Adipocyte (in vitro differentiated cells): ENCODE measurements at places on chromosomes 11 and 22.
A peak's percentile ranks its signal among the peaks of the same experiment; 100 is the strongest.

GRCh38 chr11:130859886-130860285 is 56.4 kb downstream of the SNX19 start:
- DNase-seq = peak; percentile 32

DNA sequence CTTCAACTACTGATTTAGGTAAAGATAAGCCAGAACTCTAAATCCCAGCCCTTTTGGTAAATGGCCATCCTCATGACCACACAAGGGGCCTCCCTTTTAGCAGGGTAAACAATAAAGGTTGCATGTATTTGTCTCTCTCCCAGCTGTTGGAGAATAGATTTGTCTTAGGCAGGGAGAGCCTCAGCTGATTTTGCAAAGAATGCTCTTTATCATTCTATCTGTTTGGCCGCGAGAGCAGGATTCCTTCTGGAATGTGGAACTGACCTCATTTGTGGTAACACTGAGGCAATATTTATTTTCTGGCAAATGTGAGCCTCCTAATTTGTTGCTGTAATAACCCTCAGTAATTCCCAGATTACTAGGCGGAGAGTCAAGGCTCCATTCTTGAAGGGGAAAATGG is 15.3 kb downstream of the PTS start:
- peak; percentile 81 for DNase-seq

DNA sequence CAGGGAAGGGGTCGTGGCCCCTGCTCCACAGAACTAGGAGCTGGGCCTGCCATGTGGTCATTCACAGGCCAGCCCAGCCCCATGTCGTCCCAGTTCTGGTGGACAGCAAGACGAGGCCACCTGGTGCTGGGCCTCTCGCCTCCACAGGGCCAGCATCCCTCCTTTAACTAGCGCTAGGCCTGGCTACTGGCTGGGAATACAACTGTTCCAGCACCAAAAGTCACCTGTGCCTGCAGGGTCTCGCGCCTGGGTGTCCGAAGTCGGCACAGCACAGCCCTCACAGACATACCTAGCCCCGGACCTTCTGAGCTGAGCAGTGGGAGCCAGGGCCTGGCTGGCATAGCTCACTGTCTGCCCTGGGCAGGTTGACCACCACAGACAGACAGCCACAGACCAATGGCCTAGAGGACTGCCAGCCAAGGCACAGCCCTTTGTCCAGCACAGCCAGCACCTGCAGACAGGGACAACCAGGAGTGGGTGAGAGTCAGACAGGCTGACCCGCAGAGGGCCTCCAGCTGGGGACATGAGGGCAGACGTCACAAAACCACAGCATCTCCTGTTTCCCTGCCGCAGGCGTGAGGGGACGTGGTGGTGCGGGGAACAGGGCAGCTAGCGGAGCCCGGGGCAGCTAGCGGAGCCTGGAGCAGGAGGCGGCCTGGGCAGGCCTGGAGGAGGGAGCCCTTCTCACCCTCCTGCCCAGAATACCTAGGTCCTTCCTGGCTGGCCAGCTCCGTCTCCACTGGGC is 27.2 kb upstream of the TH start:
- DNase-seq = peak; percentile 7

- DNase-seq = peak; percentile 99
Observed at GRCh38 chr11:65497141-65498041, 1.5 kb upstream of the MALAT1 start.

DNA sequence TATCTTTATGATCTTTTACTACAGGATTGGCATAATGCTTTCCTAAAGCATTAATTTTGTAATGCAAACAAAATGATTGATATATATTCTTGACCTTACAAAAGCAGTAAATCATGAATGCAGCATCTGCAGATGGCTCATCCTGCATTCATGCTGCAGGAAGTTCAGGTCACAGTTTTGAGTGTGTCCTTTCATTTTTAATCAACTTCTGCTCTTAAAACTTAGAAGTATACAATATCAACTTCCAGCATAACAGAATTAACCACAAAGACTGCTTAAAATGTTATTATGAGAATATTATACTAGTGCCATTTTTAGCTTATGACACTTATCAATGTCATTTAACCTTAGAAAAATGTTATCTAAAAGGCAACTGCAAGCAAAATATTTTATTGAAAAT is 54.0 kb downstream of the SLC36A4 start:
- DNase-seq = peak; percentile 11

DNA sequence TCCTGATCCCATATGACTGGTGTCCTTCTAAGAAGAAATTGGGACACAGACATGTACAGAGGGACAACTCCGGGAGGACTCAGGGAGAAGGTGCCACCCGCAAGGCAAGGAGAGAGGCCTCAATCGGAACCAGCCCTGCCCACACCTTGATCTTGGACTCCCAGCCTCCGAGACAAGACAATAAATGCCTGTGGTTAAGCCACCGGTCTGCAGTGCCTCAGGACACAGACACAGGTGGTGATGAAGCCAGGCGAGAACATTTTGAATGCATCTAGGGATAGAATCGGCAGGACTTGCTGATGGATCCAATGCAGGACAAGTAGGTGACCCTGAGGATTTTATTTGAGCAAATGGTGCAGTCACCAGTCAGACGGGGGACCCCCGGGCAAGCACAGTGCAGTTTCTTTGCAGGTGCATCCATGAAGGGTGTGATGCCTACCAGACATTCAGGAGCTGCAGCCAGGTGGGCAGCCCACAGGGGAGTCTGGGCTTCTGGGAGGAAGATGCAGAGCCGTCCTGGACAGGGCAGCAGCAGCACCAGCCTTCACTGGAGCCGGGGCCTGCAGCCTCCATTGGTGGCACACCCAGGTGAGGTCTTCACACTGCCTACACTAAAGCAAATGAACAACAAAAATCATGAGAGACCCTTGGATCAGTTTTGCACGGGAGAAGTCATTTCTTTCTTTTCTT is 20.2 kb upstream of the SEPTIN5 start:
- no peak for DNase-seq

GRCh38 chr11:119873761-119874421 is 144.9 kb upstream of the NECTIN1 start:
- DNase-seq = no peak

- no peak for DNase-seq
Observed at GRCh38 chr11:67118181-67118766, 789 bp upstream of the KDM2A start.

DNA sequence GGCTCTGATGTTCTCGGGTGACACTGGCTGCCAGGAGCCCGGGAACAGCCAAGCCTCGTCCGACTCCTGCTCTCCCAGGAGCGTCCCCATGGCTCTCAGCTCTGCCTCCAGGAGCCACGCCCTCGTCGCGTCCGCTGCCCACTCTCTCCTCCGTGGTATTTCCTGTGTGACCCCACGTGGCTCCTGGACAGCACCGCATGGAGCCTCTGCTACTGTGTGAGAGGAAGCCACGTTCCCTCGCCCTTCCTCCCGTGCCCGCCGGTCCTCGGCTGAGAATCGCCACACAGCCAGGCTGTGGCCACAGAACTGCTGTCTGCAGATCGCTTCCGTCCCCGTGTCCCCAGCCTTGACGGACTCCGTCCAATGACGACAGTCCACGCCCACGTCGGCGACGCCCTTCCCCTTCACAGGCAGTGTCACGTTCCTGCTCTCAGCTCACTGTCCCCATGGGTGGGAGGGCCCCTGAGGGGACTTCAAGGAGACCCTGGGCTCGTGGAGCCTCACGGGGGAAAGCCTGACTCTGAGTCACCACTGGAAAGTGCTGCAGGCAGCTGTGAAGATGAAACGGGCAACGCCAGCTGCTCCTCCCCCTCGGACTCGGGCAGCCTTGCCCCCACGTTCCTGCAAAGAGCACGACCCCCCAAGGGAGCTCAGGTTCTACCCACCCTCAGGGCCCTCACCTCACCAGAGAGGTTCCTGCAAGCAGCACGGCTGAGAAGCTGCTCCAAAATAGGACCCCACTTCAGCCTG is 458.5 kb downstream of the BRD1 start:
- no peak for DNase-seq

GRCh38 chr11:73965764-73966121 is 14.9 kb downstream of the DNAJB13 start:
- DNase-seq = no peak

GRCh38 chr11:77590194-77590782 is 535 bp downstream of the AQP11 start:
- peak; percentile 48 for DNase-seq

DNA sequence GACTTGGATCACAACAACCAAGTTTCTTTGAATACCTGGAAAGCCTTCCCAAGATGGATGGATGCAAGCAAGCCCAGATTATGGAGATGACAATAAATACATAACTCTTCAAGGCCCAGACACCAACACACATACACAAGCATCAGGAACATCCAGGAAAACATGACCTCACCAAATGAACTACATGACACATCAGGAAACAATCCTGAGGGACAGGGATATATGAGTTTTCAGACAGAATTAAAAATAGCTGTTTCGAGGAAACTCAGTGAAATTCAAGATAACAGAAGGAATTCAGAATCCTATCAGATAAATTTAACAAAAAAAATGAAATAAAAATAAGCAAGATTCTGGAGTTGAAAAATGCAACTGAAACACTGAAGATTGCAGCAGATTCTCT is 659.4 kb downstream of the METTL15 start:
- no peak for DNase-seq

- DNase-seq = no peak
Observed at GRCh38 chr11:109728056-109728455, 306.1 kb downstream of the C11orf87 start.

DNA sequence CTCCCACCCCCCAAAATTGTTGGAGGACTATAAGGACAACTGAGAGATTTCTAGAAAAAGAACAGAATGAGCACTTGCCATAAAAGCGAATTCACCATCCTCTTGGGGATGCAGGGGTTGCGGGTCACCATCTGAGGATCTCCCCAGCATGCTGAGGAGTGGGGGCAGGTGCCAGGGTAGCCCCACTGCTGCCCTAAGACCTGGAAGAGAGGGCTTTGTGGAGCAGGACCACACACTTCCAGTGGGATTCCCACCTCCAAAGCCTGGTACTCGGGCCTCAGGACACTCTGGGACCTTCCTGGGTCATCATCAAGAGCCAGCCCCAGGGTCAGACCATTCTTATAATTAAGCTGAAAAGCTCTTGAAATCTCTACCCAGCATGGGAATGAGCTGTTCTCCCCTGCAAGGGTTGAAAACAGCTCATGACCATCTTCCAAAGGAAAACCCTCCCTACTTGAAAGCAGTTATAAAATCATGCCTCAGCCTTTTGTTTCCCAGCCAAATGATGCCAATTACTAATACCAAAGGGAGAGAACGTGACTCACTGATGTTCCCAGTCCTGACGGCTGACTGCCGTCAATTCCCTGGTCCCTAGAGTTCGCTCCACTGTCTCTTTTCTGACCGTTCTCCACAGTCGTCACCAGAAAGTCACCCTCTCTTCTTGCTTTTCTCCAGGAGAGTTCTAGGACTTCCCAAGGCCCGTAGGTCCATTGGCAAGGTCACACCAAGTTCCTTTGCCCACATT is 76.8 kb upstream of the CREB3L1 start:
- DNase-seq = no peak

DNA sequence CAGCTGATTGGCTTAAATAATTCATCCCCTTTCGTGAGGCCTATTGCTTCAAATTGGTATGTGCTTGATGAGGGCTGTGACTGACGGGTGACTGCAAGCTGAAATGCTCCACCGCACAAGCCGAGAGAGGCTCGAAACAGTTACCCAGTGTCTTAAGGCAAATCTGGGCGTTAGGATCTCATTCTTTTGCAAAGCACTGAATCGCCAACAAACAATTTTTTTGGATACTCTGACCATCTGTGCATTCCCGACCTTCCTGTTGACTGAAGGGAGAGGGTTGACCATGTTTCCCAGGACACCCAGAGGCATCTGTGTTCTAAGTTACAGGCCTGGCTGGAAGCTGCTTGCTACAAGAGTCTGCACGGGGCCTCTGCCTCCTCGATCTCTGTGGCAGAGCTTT is 32.1 kb downstream of the CACNG2 start:
- no peak for DNase-seq

DNA sequence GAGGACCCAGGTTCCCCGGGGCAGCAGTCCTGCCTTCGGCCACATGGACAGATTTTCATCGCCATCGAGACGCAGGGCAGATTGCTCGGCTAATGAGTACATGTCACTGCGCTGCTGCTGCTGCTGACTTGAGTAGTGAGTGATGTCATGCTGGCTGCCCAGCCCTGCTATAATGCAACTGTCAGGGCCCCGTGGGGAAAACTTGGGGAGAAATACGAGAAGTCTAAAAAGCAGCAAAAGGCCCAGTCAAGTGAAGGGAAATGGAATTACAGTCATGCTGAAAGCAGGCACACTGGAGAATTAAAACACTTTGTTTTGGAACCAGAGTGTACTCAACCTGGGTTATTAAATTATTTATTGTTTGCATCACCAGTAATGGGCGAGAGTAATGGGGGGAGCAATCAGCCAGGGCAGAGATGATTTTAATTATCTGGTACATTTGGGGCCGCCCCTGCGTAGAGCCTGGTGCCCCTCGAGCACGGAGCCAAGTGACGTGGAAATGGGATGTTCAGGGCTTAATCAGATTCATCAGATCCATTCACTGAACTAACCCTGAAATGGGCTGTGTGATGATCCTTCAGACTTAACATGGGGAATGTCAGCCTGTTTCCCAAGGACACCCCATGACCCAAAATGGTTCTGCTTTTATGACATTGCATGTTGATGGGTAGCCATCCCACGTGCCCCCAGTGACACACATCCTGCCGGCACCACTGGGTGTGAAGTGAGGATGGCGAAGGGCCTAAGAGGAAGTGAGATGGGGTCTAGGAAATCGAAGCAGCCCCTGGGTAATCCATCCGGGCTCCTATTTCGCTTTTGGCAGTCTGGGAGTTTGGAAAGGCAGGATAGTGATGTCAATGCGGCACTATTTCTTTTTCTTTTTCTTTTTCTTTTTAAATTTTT is 241.6 kb upstream of the CADM1 start:
- DNase-seq = no peak

DNA sequence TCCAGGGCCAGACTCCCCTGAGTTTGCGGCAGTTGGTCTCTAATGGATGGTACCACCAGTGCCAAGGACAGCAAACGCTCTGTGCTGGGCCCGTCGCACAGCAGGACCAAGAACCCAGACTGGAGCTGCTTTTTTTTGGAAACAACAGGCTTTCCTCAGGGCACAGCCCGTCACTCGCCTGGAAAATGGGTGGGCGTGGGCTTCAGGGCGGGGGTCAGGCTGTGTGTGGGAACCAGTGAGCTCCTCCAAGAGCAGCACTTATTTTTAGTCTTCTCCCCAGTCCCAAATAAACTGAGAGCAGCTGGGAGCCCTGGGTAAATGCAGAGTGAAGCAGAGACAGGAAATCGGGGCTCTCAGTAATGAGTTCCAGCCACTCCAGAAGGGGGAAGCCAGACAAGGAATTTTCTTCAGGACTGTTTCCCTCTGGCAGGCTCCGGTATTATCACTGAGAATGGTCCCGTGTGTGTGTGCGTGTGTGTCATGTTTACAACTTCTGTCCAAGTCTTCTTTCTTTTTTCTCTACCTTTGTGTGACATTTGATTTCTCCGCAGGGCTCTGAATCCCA is 63.0 kb downstream of the PPFIBP2 start:
- peak; percentile 64 for DNase-seq

- DNase-seq = no peak
Observed at GRCh38 chr11:475941-476340, 25.9 kb downstream of the PTDSS2 start.
